ENCODE measurements at places on chromosomes 1 and 21.
A peak's percentile ranks its signal among the peaks of the same experiment; 100 is the strongest.

- no peak for DNase-seq
These were observed 4.1 kb downstream of the EIF2D start for GRCh38 chr1:206608108-206608698.

DNA sequence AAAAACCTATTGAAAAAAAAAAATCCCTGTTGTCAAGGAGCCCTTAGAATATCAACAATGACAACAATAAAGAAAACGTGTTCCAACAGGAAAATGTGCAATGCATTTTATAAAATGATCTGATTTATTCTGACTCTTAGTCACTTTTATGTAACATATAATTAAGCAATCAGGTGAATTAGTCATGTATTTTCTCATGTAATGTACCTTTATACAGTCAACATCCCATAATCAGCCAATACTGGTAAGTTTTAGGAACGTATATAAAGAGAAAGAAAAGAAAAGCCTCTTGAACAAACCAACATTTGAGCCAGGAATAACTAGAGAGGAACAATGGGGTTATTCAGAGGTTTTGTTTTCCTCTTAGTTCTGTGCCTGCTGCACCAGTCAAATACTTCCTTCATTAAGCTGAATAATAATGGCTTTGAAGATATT lies at the start of gene CLCA4:
Gene CLCA4, plus strand, starts transcription at position 292 of the 435 bp plus-strand sequence. Its CDS starts 42 bp downstream, at position 334.
- DNase-seq: no peak

- DNase-seq: no peak
These were observed 119.1 kb downstream of the ERG start for GRCh38 chr21:38379147-38379546.

- no peak for DNase-seq
These were observed 593.1 kb upstream of the CAMK1G start for GRCh38 chr1:208990456-208990855.

DNA sequence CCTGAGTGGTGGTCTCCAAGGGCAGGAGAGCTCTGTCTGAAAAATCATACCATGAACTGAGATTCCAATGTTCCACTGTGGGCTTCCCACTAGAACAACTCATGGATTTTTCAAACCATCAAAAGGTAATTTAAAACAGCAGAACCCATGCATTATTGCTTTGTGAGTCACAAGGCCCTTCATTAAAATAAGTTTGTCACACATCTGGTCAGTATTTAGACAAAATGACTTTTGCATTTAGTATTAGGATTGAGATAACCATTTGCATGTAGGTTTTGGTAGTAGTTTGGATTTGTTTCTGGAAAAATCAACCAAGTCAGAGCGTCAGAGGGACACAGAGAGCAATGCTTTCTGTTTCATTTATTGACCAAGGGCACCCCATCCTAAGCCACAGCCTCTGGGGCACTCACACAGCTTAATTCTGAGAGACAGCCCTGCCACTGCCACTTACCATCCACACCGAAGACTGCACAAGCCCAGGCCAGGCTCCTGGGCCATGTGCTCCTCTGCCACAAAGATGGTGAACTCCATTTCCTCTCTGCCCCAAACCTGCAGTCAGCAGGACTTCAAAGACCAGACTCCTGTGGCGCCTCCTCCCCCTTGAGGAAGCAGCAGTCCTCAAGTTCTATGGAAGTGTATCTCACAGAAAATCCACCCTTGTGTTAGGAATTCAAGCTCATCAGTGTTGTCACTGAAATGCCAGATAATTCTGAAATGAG lies 132.6 kb upstream of the DUSP10 start:
- no peak for DNase-seq

DNA sequence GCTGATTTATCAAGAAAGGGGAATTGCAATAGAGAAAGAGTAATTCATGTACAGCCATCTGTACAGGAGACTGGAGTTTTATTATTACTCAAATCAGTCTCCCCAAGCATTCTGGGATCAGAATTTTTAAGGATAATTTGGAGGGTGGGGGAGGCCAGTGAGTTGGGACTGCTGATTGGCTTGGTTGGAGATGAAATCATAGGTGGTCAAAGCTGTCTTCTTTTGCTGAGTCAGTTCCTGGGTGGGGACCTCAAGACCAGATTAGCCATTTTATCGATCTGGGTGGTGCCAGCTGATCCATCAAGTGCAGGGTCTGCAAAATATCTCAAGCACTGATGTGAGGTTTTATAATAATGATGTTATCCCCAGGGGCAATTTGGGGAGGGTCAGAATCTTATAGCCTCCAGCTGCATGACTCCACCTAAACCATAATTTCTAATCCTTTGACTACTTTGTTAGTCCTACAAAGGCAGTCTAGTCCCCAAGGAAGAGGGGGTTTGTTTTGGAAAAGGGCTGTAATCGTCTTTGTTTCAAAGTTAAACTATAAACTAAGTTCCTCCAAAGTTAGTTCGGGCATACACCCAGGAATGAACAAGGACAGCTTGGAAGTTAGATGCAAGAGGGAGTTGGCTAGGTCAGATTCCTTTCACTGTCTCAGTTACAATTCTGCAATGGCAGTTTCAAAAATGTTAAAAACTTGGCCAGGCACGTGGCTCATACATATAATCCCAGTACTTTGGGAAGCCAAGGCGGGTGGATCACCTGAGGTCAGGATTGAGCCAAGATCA lies 16.9 kb upstream of the RAB3B start:
- no peak for DNase-seq

- DNase-seq: no peak
These were observed 8.9 kb upstream of the CD55 start for GRCh38 chr1:207312604-207312920.

DNA sequence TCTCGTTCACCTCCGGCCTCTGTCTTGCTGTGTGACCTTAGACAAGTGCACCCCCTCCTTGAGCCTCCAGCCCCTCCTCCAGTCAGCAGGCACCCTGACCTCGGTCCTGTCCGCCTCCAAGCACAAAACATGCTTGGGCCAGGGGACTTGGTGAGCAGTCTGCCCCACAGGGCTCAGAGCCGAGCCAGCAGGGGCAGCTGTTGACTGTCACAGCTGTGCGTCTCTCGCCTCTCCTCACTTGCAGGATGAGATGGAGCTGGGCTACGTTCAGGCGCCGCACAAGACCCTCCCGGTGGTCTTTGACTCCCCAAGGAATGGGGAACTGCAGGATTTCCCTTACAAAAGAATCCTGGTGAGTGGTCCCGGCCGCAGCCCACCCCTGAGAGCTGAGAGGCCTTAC lies 24.2 kb downstream of the PADI3 start:
- DNase-seq: no peak

DNA sequence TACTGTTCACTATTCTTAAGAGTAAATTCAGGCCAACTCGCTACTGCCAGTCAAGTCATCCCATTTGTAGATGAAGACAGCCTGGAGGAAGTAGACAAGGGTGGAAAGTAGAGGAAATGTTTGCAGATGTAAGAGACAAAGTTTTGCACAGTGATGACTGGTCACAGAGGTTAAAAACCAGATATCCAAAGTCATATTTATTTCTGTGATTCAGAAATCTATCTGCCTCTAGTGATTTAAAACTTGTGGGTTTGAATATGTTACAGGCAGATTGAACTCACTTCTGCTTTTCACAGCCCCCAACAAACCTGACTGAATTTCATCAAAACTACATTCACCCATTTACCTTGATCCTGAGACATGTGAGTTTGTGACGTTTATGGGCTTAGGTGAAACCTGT lies 484.7 kb upstream of the C1orf87 start:
- DNase-seq: no peak

- DNase-seq: no peak
These were observed 194.3 kb downstream of the RPS6KC1 start for GRCh38 chr1:213245260-213245910.

DNA sequence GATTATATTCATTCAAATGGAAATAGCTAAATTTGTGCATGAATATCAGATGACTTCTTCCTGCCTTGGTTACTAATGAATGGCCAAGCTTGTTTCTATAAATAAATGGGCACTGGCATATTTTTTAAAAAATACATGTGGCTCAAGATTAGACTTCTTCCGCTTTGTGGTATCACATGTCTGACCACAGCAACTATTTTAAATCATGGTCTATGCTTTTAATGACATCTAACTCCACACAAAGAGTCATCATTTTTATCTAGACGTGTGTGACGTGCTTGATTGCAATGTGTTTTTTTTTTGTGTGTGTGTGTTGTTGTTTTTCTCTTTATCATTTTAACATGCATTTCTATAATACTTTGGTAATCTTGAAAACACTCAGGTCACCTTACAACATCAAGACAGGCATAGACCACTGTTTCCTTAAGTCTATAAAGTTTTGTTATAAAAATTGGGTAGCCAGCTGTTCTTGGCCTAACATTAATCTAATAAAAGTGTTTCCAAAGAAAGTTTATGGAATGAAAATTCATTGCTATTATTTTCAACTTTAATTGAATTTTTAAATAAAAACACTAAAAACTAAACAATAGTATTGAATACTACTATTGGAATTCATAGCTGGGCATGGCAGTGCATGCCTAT lies 29.5 kb downstream of the RGS1 start:
- DNase-seq: no peak

DNA sequence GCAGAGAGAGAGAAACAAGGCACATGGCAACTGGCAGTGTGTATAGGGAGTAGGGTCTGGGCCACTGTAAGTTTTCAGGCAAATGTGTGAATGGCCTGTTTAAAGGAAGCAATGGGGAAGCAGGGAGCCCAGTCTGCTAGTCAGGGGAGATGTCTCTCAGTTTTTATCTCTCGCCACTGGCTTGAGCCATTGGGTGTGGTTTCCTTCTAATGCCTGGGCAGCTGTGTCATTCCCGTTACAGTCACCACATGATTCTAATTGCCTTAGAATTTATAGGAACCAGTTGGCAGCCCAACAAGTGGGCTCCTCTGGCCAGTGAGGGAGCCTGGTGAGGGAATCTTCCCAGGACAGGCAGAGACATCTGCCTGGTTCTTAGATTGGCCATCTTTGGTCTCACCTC lies 182.4 kb downstream of the DISC1 start:
- peak; percentile 47 for DNase-seq

DNA sequence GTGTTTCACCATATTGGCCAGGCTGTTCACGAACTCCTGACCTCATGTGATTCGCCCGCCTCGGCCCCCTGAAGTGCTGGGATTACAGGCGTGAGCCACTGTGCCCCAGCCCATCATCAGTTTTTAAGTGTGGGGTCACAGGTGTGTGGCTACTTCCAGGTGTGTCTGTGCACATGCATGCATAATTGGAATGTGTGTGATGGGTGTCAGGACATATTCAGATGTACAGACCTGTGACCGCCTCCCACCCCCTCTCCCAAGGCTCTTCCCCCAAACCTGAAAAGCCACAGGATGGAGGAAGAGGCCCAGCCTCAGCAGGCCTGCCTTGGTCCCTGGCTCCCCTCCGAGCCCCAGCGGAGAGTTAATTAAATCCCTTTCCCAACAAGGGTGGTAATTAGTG lies 37.3 kb upstream of the CSF3R start:
- DNase-seq: no peak

- DNase-seq: no peak
These were observed 239.0 kb upstream of the ZP4 start for GRCh38 chr1:238129677-238130076.

- no peak for DNase-seq
These were observed 3.1 kb downstream of the GJA5 start for GRCh38 chr1:147757015-147757990.

- no peak for DNase-seq
These were observed 2.9 kb downstream of the SMIM12 start for GRCh38 chr1:34856697-34857096.

- DNase-seq: no peak
These were observed 2.6 kb downstream of the TNNI3K start for GRCh38 chr1:74237787-74238186.

DNA sequence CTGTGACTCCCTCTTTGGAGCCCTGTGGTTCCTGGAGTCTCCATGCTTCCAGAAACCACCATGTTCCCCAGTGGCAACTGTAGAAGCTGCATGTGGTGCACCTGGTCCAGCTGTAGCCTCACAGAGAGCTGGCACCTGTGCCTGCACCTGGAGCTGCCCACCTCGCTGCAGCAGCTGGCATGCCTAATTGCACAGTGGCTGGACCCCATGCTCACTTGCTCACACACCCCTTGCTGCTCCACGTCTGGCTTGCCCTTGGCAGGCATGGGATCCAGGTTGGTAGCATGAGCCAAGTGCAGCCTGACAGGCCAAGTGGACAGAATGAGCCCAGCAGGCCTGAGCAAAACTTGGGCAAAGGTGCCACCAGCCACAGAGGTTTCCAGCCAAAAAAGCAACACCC lies 680.1 kb downstream of the MATN1 start:
- no peak for DNase-seq

GRCh38 chr1:38776466-38777065 lies 83.0 kb downstream of the RRAGC start:
- DNase-seq: no peak

DNA sequence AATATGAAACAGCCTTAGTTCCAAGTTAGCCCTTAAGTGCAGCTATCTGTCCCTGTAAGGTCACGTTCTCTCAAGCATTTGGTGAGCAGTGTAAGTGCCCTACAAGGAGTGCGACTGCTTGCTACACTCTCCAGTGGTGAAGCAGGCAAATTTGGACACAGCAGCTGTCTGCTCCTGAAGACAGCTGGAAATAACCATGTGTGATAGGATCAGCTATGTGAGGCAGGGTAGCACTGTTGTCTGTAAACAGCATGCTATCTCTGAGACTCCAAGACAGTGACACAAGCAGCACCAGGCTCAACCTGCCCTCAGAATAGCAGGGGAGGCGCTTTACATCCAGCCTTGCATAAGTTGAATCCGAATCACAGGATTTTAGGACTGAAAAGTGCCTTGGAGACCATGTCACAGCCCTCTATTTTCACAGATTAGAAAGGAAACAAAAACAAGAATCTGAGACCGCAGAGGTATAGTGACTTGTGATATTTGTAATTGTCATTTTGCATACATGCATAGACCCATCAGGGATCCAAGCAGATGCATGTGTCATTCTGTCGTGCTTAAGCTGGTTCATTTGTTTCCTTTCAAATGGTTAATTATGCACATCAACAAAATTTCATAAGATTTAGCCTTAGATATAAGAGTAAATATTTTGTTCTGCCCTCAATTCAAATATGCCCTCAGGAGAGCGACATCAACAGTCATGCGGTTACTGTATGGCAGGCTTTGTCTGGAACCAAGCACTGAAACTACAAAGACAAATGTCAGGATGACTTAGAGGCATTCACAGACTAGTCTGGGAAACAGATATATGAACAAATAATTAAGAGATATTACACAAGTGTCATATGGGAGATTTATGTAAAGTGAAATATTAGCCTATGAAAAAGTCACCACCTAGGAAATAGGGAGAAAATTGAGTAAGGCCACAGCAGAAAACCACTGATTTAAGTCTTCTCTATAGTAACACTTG lies 134.9 kb upstream of the NRIP1 start:
- DNase-seq: no peak

DNA sequence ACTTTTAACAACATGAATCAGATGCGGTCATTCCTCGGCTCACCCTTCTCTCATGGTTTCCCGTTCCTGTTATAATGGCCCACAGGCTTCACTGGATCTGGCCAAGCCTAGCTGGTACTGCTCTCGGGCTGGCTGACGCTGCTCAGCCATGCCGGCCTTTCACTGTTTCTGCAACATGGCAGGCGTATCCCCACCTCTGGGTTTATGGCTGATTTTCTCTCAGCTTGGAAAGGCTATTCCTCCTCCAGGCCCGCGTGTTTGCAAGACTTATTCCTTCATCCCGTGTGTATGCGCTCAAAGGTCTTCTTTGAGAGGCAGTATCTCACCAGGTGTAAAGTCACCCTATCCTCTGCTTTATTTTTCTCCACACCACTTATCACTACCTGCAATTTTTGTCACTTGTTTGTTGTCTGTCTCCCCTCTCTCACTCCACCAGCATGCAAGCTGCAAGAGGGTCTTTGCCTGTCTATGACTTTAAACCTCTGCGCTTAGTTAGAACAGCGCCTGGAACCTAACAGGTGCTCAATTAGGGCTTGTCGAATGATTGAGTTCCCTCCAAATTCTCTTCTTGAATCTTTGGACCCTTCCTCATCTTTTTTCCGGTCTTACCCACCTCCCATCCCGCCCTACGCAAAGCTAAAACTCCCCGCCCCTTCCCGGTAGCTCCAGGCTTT lies 491 bp upstream of the RAP1A start:
- DNase-seq: no peak

Measured in right cardiac atrium (tissue), 5 donors.